ENCODE measurements at places on chromosomes 12 and 14. TPM values are rescaled to one million over a fixed set of nuclear protein-coding genes. Genes with fewer than 3 reads are reported as not detected.

Gene RFLNA
- total RNA-seq = 0.59 TPM

Gene ITPR2
- 20.7 TPM for total RNA-seq

Gene PZP
- not detected for total RNA-seq

Gene LRP6
- 16.5 TPM for total RNA-seq

Gene PLEKHA5
- total RNA-seq = 53.2 TPM

Gene RNASE7
- not detected for total RNA-seq

Gene CISTR
- total RNA-seq = 3.7 TPM

Gene RHOJ
- 11.2 TPM for total RNA-seq

Gene USP44
- total RNA-seq = 1.9 TPM

Gene DGLUCY
- total RNA-seq = 136 TPM

Gene NGB
- not detected for total RNA-seq

Gene KCNC2
- total RNA-seq = not detected

Gene PLEKHG3
- 28.1 TPM for total RNA-seq

DNA sequence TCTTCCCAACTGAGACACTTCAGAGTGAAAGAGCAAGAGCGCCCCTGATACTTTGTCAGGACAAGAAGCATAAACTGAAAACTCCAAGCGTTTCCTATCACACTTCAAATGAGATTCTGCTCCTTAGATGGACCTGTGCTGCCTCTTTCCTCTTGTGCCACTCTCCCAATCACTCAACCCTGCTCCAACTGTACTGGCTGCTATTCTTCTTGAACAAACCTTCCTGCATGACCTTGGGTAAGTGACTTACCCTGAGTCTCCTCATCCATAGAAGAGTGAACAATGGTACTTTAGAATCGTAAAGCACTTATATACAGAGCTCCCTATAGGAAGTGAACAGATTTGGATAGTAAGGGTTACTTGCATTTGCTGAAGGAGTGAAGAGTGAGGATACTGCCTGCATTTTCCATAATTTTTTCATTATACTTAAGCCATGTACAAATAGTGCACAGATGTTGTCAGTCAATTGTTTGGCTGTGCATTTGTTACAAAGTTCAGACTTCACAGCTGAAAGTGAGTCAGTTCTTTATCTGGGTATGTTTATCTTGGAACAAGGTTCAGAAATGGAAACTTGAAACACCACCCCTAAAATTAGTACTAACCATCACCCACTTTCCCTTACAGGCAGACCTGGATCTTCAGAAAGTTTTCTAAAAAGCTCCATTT, 10.8 kb downstream of the MTERF2 start:
- DNase-seq = no peak

- no peak for DNase-seq
Measured at GRCh38 chr14:65255583-65256461, 153.5 kb upstream of the MAX start.

GRCh38 chr12:90235642-90236041, 527.0 kb upstream of the ATP2B1 start:
- DNase-seq = no peak

- no peak for DNase-seq
Measured at GRCh38 chr14:86430853-86431252, 900.9 kb downstream of the FLRT2 start.

DNA sequence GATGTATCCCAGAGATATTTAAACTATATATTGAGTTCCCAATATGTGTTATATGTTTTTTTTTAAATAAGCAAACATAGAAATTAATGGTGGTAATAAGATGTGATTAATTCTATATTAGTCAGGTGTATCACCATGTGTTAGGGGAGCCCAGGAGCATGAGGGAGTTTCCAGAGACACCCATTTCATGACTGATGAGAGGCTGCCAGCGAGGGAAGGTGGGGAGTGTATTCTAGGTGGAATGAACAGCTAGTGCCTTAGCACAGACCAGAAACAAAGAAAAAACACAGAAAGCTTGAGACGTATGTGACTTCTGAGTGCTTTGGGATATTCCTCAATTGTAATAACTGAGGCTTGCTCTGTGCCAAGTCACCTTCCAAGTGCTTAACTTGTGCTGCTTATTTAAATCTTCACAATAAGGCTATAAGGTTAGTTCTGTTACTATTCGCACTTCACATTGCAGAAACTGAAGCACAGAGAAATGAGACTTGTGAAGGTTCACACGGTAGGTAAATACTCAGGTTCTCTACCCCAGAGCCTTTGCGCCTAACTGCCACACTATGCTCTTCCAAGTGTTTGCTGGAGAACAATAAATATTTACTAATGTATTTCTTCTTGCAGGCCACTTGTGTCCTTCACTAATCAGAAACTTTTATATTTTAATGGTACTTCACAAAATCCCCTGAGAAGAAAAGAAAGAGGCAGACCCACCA, 17.9 kb upstream of the MGP start:
- no peak for DNase-seq

GRCh38 chr12:64744422-64745258, 14.6 kb downstream of the GNS start:
- no peak for DNase-seq

DNA sequence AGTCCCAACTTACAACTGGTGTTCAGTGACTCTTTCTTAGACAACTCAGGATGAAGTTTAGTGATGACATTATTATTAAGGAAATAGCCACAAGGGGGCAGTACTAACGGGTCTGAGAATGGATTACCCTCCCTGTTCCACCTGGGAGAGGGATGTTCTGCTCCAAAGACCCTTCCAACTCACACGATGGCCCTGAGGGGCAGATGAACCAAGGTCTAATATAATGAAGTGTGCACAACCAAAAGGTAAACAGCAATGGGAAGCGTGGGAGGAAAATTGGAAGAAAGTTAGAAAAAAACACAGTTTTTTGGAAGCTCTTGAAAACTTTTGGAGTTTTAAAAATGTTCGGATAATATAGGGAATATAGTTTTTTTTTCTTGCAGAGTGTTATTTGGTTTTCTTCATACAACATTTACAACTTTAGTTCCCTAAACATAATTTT, 24.0 kb downstream of the FGF6 start:
- DNase-seq = no peak

GRCh38 chr14:70655110-70655826, 13.6 kb downstream of the TTC9 start:
- DNase-seq = no peak

DNA sequence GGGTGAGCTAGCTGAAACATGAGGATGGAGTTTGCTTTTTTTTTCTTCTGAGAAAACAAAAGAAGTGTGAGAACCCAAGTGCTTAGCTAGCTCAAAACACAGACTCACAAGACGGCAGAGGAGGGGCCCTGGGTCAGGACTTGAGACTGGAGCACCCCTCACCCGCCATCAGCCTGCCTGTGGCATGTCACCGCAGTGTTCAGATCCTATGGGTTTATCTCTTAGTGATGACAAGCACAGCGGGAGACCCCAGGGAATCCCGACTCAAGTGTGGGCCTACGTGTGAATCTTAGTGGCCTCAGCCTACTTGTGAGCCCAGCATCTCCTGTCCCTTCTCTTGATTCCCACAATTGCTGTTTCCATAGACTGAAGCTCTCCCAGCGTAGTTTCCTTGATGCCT, 22.9 kb downstream of the DYRK4 start:
- peak; percentile 32 for DNase-seq

- no peak for DNase-seq
Measured at GRCh38 chr14:85576218-85576617, 46.3 kb downstream of the FLRT2 start.

DNA sequence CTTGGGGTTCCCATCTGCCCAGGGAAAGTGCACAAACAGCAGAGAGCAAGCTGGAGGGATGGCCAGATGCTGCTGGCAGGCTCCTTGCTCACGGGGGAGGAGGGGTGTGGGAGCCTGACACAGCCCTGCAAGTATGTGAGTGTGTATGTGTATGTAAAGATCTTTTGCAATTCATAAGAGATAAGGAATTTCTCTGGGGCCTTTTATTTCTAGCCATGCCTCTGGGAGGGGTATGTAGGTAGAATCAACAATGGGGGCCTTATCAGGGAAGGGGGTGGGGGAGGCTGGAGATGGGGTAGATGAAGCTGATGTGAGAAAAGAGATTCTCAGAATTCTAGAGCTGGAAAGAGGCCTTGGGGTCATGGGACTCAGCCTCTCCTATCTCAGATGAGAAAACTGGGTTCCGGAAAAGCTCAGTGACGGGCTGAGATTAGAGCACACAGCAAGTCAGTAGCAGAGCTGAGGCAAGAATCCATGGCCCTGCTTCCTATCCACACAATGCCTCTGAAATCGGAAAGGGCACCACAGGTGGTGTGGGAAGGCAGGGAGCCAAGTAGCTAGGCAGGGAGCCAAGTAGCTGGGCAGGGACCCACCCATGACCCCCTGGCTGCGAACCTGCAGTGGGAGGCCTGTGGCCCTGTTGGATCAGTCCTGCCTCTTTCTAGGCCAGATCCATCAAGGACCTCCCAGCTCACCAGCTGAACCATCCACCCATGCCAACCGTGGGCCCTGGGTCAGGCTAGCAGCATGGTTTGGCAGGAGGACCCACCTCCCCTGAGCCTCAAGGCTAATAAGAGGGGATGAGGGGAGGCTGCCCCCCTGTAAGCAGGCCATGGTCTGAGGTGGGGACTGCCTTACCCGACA, 54.7 kb downstream of the PLEKHG3 start:
- DNase-seq = no peak

DNA sequence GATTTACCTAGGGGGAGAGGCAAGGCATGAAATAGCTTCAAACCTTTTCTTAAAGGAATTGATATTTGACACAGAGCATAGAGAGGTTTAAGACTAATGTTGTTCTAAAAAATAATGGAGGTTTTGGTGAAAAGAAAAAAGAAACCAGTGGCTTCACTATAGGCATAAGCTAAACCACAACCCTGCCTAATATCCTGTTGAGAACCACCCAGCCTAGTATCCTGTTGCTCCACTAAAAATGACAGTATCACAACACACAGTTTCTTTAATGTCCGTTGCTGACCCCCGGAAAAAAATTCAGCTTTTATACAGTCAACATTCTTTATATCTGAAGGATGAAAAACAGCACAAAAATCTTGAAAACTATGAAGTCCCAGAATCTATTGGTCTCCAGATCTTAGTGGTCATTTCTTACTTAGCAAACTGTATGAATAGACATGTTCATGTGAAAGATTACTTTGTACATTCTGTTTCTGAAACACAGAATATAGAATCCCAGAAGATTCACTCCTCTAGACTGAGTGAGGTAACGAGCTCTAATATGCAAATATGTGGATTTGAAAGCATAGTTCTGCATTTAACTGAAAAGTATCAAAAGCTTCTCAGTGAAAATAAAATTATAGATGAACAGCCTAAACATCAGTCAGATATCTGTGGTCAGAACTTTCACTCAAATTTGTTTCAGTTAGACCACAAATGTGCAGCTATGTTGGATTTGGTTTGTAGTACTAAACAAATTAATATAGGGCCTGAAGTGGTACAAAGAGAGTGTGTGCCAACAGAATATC, 40.5 kb downstream of the GALC start:
- no peak for DNase-seq

DNA sequence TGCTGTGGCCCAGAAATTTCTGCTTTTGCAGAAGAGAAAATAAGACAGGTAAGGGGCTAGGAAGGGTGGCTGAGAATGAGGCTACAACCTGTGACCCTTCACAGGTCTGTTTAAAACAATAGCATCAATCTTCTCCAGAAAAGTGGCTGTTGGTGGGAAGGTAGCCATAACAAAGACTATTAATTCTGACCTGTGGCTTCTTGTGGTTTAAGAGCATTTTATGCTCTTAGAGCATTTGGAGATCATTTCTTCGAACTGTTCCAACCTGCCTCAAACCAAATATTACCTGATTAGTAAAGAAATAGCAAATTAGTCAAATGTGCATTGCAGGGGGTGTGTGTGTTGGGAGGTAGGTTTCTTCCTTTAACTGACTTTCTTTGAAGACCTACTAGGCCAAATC, 15.2 kb upstream of the TCP11L2 start:
- no peak for DNase-seq

GRCh38 chr12:70031046-70031445, 206.0 kb downstream of the MYRFL start:
- DNase-seq = no peak

DNA sequence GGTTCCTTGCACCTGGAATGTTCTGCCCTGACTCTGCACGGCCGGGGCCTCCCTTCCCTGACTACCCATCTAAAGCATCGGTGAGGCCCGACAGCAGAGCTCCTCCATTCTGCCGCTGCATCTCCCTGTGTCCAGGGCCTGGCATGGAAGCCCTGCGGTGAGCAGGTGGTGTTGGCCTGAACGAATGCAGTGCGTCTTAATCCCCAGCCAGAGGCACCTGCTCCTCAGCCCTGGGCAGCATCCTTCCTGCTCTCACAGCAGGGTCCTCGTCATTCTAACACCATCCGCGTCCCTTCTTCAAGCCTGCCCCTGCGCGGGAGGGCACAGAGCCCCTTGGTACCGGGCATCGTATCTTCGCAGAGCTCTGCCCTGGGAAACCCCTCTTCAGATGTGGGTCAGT, 15.4 kb downstream of the BEGAIN start:
- no peak for DNase-seq

GRCh38 chr14:83624541-83624940, 1905.4 kb upstream of the FLRT2 start:
- no peak for DNase-seq

DNA sequence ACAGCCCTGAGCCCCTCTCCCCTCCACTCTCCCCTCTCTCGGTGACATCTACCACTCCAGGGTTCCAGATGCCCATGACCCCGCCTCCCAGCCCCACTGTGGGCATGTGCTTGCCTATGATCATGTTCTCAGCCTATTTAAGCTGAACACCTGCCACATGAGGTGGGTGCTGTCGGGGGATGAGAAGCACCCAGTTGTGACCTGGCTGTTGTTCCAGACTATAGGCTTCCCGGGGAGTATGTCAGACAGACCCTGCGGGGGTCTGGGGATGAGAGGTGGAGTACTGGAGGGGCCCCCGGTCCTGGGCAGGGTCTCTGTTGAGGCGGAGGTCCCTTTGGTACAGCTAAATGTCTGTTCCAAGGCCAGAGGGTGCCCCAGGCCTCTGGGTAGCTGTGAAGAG, 6.0 kb downstream of the VSX2 start:
- DNase-seq = no peak

DNA sequence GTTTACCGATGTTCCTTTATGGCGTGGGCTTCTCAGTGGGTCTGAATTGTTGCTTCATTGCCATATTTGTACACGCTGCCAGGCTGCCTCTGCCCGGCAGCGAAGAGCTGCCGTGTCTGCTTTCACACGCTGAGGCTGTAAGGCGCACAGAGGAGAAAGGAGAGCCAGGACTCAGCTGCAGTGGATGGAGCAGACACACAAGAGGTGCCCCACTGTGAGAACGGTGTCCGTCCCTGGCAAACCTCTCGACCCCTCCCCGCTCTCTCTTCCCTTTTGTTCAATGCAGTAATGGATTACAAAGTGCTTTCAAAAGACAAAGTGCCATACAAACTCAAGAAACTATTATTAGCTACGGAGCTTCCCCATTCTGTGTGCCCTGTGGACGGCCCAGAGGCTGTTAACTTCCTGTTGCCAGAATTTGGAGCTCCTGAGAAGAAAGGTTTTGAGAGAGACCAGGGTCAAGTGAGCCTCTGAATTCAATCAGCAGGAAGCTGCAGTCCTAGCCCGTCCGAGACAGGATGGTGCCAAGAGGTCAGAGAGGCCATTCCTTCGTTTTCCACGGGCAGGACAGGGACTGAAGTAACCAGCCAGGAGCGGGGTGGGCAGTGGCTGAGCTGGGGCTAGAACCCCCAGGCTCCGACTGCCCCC, 15.8 kb downstream of the CCND2 start:
- DNase-seq = no peak

Data from right atrium auricular region (tissue), 2 donors.